Heart left ventricle (tissue), 16 donors: ENCODE measurements at places on chromosomes 6 and 20.

GRCh38 chr6:125859727-125860126 is 69.0 kb downstream of the NCOA7 start:
- no peak for DNase-seq

DNA sequence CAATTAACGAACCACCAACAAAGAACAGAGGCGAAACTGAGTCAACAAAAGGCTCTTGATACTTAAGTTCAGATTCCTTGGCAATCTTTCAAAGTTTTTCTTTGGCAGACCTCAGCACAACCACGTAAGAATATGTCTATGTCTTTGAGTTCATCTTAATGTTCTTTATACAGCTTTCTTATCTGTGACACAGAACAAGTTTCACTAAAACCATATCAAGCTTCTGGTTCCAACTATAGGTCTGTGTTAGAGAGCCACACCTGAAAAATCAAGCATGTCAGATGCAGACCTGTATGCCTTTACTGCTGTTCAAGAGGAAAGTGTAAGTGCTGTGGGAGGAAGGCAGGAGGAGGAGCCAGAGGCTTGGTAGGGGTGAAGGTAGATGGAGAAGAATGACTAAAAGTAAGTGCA is 271.3 kb downstream of the KHDC1L start:
- DNase-seq, result no peak

- DNase-seq, result no peak
These were observed 100.0 kb upstream of the CARMIL1 start for GRCh38 chr6:25179051-25179778.

GRCh38 chr6:54891536-54891935 is 45.0 kb downstream of the FAM83B start:
- DNase-seq, result no peak

DNA sequence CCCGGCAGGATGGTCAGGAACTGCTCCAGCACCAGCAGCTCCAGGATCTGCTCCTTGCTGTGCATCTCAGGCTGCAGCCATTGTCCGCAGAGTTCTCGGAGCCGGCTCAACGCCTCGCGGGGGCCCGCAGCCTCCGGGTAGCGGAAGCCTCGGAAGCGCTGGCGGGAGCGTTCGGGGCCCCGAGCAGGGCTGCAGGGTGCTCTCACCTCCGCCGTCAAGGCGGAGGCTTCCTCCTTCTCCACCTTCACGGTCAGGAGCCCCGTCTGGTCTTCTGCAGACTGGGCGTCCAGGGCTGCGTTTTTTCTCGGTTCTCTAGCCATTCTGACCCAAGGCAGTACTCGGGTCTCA is 434 bp downstream of the ZKSCAN4 start:
- DNase-seq, result no peak

GRCh38 chr6:797479-798077 is 104.6 kb upstream of the EXOC2 start:
- DNase-seq, result no peak

DNA sequence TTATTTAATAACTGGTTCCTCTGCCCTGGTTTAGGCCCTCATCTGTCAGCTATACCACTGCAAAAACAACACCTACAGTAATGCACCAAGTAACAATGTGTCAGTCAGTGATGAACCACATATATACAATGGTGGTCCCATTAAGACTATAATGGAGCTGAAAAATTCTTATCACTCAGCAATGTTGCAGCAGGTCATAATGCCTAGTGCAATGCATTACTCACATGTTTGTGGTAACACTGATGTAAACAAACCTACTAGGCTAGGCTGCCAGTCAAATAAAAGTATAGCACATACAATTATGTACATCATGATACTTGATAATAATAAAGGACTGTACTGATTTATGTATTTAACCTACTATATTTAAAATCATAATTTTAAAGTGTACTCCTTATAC is 31.3 kb downstream of the RARS2 start:
- DNase-seq, result no peak

GRCh38 chr6:149212892-149213801 is 104.4 kb upstream of the TAB2 start:
- no peak for DNase-seq

GRCh38 chr20:62926229-62927127 is at the start of gene DIDO1:
DIDO1 (minus strand) TSS chr20:62926505.
- DNase-seq, result peak; percentile 93

- no peak for DNase-seq
These were observed 204.1 kb downstream of the SIM1 start for GRCh38 chr6:100260584-100260983.

GRCh38 chr20:60035486-60035885 is 77.3 kb downstream of the CDH26 start:
- no peak for DNase-seq

GRCh38 chr20:51928931-51929330 is 126.6 kb upstream of the SALL4 start:
- DNase-seq, result no peak

GRCh38 chr20:42350521-42350920 is 732.3 kb upstream of the CHD6 start:
- DNase-seq, result no peak

DNA sequence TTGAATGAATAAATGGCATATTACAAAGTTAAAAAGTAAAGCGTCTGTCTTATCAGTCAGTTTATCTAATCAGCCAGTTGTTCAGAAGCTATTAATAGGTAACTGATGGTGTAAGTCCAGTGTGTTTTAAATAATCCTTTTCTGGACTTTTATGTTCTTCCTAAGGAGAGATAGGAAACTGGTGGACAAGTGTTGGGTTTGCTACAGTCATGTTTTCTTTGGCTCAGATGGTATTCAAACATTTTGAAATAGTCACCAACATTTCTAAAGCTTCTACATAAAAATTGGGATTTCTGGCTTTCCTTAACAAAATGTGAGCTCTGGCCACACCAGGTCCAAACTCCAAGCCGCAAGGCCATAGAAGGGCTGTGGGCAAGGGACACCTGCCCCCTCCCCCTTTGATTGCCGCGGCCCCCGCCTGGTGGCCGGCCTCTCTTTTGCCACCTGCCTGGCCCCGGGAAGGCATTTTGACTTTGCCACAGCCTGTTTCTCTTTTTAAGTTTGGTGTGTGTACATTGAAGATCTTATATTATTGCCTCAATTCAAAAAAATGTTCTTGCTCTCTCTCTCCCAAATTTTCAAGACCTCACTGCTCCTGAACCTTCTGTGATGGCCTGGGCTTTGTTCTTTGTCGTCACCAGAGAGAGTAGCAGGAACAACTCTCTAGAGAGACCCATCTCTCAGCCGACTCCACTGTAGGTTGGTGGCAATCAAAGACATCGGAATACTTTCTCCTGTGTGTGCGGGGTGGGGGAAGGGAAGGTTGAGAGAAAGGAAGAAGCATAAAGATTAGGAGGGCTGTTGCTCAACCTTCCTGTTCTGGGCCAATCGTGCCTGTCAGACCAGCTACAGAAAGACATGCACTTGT is 84.0 kb upstream of the ZNF217 start:
- DNase-seq, result peak; percentile 49

- no peak for DNase-seq
These were observed 5.0 kb upstream of the ZBTB24 start for GRCh38 chr6:109488001-109488400.

DNA sequence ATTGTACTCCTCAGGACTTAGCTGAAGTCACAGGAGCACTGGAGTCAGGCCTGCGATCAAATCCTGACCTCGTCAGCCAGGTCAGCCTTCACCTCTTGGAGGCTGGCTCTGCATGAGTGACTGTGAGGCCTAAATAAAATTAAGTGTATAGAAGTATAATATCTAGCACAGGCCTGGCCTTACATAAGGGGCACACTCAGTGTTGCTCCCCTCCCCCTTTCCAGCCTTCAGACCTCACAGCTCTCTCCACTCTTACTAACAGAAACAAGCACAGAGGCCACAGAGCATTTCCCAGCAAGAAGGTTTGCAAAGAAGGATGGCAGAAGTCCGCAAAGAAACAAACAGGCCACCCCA is 84.8 kb downstream of the TRERF1 start:
- DNase-seq, result no peak

GRCh38 chr20:1186367-1186991 is 1.7 kb upstream of the TMEM74B start:
- no peak for DNase-seq
